NCI-H82 (cell line): ENCODE measurements at places on chromosomes 4 and X.

DNA sequence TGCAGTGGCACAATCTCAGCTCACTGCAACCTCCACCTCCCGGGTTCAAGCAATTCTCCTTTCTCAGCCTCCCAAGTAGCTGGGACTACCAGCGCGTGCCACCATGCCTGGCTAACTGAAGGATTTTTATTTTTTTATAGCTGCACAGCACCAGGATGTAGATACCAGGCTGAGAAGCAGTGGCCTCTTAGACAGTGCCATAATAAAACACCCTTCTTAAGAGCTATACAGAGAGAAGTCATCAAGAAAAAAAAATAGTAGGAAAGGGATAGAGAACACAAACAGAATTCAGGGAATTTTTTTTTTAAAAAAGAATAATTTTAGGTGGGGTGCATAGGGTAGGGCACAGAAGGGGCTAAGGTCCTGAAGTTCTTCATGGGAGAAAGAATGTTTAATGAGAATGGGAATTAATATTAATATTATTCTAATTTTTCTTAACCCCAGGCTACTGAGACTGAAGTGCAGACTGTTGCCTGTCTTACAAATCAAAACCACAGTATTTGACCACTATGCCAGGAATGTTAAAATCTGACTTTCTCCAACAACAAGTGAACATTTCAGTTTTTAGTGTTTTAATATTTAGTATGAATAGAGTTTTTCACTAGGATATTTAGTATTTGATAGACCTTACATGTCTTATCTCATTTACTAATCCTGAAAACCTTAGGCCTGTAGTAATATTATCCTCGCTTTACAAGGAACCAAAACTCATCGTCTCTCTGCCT lies 146.7 kb downstream of the KCNIP4 start:
- DNase-seq: no peak

GRCh38 chrX:12080265-12080664 lies 58.0 kb upstream of the FRMPD4 start:
- DNase-seq: peak; percentile 73

DNA sequence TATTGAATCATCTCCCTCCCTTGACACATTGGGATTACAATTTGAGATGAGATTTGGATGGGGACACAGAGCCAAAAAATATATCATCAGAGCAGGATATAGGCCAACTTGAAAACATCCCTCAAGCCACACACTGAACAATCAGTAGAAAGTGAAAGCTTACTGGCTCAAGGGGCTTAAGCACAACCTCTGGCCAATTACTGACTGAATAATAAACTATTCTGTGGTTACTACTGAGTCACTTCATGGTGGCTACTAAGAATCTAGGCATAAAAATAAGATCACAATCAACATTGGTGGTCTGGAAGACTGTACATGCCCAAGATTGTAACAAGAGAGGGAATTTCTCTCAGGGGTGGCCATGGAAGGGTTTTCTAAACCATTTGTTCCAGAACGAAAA lies 27.4 kb upstream of the GPR174 start:
- no peak for DNase-seq

GRCh38 chr4:10022346-10023049 lies 1.2 kb upstream of the SLC2A9 start:
- no peak for DNase-seq

DNA sequence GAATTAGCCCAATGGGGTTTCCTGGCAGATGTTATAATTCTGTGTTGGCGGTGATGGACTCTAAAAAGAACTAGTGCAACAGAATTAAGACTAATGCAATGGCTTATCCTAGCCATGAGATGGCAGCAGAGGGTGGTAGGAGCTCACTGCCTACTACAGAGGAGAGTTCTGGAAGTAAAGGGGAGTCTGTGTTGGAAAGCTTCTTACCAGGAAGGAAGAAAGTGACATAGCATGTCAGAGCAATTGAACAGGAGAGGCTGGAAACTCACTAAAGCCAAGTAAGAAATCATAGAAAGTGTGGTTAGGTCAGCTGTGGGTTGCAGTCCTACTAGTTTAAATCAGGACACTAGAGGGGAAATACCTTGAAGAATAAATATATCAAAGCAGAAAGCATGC lies 6.3 kb upstream of the TRPC5OS start:
- DNase-seq: peak; percentile 88

GRCh38 chr4:4761128-4761982 lies 98.1 kb upstream of the MSX1 start:
- DNase-seq: peak; percentile 53

- no peak for DNase-seq
These were observed 83.8 kb upstream of the GPR34 start for GRCh38 chrX:41604766-41605543.

DNA sequence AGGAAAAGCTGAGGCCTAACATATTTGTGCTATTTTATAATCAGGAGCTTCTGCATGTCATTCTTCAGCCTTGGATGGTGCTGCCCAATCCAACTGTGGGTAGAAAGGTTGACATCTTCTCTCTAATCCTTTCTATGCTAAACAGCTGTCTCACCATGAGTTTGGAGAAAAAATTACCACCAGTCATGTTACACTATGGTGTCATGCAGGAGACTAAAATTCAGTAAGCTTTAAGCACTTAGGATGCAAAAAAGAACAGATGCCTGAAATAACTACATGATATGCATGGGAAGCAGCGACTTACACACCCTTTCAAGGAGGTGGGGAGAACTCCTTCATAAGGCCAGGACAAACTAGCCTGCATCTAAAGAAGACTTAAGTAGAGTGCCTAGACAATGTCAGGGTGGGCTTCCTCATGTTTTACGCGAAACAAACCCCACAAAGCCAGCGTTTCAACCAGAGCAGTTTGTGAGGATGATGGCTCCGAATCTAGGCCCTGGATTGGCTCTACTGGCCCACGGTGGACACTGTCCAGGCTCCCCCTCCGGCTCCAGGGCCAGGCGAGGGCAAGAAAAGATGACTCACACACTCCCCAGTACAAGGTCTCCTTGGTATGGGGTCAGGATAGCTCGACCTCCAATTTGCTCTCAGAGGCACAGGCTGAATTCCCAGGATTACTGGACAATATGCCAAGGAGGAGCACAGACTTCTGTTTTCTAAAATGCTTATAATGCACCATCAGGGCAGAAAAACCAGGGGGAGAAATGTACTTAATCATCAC lies 45.1 kb downstream of the STX18 start:
- peak; percentile 1 for DNase-seq

DNA sequence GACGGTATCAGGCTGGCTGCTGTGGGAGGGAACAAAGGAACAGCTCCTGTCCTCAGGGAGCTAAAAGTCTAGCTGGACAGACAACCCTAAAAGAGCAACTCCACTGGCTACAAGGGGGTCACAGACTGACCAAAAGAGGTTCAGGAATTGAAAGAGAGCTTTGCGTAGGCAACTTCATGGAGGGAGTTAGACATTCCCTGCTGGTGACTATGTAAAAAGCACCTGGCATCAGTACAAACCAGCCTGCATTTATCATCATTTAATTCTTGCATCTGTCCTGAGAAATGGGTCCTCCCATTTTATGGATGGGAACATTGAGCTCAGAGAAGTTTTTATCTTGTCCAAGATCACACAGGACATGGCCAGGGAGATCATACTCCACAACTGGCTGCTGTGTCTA lies 1.4 kb upstream of the LGI2 start:
- no peak for DNase-seq

- DNase-seq: no peak
These were observed 386.1 kb downstream of the NLGN4X start for GRCh38 chrX:5842601-5843000.

DNA sequence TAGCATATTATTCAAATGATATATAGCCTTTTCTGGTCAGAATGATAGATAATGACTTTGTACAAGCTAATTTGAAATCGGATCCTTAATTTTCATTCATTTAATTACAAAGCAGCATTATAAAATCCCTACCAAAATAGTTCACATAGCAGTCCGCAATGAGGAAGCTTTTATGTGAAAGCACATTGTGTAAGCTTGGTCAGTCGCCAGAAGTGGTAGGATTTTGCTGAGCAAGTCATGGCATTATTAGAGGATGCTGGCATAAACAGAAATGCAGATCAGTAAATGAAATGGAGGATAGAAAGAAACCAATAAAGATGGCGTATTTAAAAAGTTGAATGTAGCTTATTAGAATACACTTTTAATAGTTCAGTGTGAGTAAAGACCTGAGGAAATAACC lies 93.2 kb upstream of the DIAPH2 start:
- no peak for DNase-seq

DNA sequence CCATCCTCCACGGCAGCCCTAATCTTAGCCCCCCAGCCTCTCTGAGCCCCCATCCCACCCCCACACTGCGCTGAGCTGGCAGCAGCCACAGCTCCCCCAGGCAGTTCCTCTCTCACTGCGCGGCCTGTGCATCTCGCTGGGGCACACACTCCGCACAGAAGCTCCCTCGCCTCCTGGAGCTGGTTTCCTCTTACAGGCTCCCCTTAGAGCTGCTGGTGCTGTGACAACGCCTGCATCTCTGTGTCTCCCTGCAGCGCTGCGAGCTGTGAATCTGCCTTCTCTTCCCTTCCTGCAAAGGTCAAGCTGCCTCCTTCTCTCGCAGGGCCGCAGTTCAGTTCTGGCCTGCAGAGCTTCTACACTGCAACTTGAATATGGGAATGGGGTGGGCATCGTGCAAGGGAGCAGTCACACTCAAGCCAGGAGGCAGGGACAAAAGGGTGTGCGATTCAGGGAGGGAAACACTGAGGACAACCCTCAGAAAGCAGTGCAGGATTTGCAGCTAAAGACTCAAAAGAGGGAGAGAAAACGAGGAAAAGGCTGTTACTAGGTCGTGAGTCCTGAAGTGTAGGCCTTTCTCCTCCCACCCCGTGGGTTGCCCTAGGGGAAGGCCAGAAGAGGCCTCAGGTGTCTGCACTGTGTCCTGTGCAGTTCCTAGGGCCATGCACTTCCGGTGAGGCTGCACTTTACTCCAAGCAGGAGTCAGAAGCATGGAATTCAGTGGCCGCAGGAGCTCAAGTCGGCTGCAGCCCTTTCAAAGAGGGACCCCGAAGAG lies 87.0 kb downstream of the BCOR start:
- DNase-seq: peak; percentile 37

GRCh38 chrX:46754586-46755061 lies 4.3 kb downstream of the SLC9A7 start:
- DNase-seq: no peak

- DNase-seq: no peak
These were observed 213.2 kb downstream of the ARHGAP24 start for GRCh38 chr4:85688055-85688740.

- peak; percentile 52 for DNase-seq
These were observed 43.0 kb downstream of the ENPEP start for GRCh38 chr4:110518889-110519490.

- no peak for DNase-seq
These were observed 8.6 kb upstream of the CCDC110 start for GRCh38 chr4:185480016-185480732.

- no peak for DNase-seq
These were observed 119.0 kb upstream of the WDR17 start for GRCh38 chr4:175946472-175947116.

DNA sequence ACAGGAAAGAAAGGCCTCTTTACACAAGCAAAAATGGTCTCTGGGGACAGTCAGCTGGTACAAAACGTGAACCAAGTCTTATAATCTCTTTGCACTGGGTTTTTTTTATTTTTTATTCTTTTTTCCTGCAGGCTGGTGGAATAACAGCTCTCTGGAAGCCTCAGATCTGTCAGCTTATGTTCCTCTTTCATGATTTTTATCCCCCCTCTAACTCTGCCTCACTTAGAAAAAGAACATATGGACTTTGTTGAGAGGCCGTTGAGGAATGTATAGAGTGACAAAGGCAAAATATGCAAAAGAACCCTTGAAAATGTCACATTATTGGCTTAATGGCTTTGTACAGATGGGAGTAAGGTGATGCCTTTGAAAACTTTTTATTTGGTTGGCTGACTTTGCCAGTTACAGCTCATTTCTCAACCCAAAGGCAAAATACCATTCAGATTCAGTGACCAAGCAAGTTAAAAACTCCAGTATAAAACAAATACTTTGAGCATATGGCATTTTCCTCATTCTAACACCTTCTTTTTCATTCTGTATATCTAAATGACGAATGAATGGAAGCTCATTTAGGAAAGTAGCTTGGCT lies 111.1 kb downstream of the RNF150 start:
- peak; percentile 66 for DNase-seq

GRCh38 chr4:85611661-85612060 lies 136.7 kb downstream of the ARHGAP24 start:
- DNase-seq: no peak

GRCh38 chr4:165519591-165519990 lies 140.8 kb downstream of the CPE start:
- no peak for DNase-seq

DNA sequence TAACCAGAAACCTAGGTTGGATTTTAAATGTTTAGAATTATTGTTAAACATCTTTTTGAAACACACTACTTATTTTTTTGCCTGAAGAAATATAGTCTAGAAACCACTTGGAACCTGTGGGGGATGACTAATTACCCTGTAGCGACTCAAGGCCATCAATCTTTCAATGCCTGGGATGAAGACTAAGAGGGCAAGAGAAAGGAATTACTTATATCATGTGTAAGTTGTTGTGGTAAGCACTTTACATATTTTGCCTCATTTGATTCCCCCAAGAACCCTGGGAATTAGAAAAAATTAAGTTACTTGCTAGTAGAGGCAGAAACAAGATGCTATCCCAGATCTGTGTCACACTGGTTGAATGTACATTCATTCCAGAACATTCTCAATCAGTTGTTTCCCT lies 170.9 kb upstream of the GRIA3 start:
- no peak for DNase-seq

DNA sequence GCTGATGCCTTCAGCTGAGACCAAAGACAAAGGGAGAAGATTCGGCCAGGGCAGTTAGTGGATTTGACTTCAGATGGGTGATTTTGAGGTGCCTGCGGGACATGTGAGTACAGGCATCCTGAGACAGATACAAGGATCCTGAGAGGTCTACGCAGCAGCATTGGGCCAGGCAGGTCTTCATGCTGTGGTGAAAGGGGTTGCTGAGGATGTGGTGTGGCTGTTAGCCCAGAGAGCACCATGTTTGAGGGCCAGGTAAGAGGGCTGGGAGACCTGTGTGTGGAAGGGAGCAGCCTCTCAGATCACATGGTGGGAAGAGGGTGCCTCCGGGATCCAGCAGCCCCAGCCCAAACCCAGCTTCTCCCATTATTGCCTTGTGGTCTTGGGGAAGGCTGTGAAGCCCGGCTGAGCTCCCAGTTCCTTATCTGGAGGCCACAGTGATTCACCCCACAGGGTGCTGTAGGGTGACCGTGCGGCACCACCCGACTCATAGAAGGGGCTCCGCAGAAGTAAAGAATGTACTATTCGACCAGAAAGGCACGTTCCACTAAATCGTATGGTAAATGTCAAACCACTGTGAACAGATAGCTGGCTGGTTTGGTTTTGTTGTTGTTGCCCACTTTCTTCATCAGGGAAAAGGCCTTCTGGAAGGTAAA lies 27.7 kb upstream of the TADA2B start:
- no peak for DNase-seq

DNA sequence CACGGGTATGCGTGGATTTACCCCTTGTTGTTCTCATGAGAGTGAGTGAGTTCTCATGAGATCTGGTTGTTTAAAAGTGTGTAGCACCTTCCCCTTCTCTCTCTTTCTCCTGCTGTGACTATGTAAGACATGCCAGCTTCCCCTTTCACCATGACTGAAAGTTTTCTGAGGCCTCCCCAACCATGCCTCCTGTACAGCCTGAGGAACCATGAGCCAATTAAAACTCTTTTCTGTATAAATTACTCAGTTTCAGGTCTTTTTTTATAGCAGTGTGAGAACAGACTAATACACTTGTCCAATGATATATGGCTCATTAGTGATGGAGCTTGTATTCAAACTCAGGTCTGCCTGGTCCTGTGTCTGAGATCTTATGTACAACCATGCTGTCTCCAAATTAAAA lies 28.5 kb upstream of the RTL3 start:
- DNase-seq: no peak
